ENCODE measurements at places on chromosomes 7 and 10. TPM values are rescaled to one million over a fixed set of nuclear protein-coding genes. Genes with fewer than 3 reads are reported as not detected.

NCOA4 gene
- 124 TPM for polyA plus RNA-seq

CAMK1D gene
- 3.6 TPM for polyA plus RNA-seq

C7orf57 gene
- polyA plus RNA-seq: 0.06 TPM

C10orf105 gene
- polyA plus RNA-seq: 0.06 TPM

TMEM176B gene
- polyA plus RNA-seq: 14.4 TPM

FXYD4 gene
- polyA plus RNA-seq: 1.1 TPM

LLCFC1 gene
- 0.25 TPM for polyA plus RNA-seq

COA1 gene
- 42.2 TPM for polyA plus RNA-seq

CPEB3 gene
- 3.7 TPM for polyA plus RNA-seq

SPDYE16 gene
- polyA plus RNA-seq: 2.7 TPM

HOXA13 gene
- 0.03 TPM for polyA plus RNA-seq

MSS51 gene
- polyA plus RNA-seq: 62.6 TPM

FRMD4A gene
- 36.3 TPM for polyA plus RNA-seq

GTF2IRD2 gene
- polyA plus RNA-seq: 13.7 TPM
